Memory B cell (primary cell): ENCODE measurements at places on chromosomes 13 and 19.

GRCh38 chr19:19445911-19446361, 40.5 kb downstream of the GATAD2A start:
- no peak for DNase-seq

DNA sequence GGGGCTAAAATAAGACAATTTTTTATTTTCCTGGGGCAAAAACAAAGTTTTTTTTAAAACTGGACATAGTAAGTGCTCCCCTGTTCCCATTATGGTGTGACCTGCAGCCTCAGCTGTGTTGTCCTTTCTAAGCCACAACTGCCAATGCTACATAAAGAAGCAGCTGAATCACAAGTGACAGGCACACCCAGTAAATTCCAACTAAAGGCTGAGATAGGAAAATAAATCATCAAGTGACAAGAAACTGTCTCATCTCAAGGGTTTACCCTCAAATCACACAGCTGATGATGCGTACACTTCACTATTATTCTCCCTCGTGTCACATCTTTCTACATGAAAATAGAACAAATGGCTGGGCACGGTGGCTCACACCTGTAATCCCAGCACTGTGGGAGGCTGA, 28.7 kb downstream of the STK24 start:
- DNase-seq, result no peak

DNA sequence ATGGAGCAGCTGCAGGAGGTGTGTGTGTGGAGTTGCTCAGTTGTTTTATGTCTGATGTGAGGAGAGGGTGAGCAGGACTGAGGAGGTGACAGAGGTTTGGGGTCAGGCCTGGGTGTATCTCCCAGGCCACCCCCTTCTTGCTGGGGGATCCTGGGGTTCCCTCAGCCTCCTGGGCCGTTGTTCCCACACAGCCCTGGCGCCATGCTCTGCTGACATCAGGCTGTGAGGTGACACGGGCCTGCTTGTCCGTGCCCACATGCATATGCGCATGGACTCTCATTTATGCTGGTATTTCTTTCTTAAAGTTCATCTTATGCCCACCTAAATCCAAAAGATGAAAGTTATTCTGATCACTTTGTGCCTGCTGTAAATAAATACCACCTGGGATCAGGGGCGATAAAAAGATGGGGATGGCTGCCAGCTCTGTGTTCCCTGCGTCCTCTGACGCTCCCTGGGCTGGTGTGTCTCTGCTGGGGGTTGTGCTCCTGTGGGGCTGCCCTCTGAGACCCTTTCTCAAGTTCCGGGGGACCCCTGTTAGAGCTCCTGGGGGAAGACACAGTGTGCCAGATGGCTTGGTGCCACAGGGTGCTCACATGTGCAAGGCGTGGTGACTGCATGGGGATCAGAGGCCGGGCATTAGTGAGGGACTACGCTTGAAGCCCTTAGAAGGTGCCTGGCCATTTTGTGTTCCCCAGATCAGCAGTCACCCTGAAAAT, 12.6 kb downstream of the NAXD start:
- DNase-seq, result no peak

DNA sequence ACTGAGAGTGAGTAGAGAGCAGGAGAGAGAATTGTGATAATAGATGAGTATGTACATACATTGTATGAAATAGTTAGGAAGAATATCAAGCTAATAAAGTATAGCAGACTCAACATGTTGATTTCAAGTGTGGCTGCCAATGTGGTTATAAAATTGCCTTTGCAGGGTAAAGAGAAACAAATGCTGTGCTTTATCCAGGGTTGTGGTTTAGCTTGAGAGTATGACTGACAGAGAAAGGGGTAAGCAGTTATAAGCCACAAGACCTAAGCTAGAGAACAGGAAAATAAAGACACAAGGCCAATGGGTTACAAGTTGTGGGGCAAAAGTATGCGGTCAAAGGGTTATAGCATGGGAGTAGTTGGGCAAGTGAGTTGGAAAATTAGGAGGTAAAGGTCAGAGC, 1217.5 kb downstream of the DIAPH3 start:
- no peak for DNase-seq

- no peak for DNase-seq
Measured at GRCh38 chr13:23673867-23674605, 103.8 kb downstream of the TNFRSF19 start.

GRCh38 chr13:38045278-38046048, 175.9 kb upstream of the TRPC4 start:
- no peak for DNase-seq
